Cardiac muscle cell (in vitro differentiated cells and primary cell): ENCODE measurements at places on chromosomes 11 and 22. TPM values are rescaled to one million over a fixed set of nuclear protein-coding genes. Genes with fewer than 3 reads are reported as not detected.
A peak's percentile ranks its signal among the peaks of the same experiment; 100 is the strongest.

DNA sequence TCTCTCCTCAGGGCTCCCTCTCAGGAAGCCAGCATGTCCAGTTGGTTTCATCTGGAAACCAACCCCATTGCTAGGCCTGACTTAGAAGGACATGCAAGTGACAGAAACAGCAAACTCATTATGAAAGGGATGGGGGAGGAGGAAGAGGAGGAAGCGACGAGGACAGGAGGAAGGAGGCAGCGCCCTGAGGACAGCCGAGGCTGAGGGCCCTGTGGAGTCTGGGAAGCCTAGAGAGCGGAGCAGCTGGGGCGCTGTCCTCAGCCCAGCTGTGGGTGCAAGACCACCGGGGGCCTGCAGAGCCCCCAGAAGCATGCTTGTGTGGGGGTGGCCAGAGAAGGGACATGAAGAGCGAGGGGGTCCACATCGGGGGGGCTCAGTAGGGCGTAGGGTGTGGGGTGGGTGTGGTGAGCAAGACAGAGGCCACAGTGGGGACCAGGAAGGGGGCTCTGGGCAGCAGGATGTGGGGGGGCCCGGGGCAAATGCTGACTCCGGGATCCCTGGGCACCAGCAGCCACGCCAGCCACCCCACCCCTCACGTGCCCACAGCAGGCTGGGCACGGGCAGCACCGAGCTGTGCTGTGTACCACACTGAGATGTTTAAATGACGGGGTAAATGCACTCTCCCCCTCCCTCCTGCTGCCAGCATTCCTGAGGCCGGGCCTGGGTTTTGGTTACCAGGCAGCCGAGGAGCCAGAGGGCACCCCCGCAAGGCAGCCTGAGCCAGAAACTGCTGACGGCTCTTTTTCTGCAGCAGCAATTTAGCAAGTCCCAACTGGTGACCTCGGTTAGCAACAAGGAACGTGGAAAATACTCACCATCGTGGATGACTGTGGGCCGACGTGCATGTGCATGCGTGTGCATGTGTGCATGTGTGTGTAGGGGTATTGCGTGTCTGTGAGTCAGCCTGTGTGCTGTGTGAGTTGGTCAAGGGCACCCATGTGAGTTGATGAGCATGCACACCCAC is 82.7 kb upstream of the LINC01488 start:
- no peak for DNase-seq

GRCh38 chr11:77276271-77276670 is 25.2 kb downstream of the GDPD4 start:
- peak; percentile 58 for DNase-seq

DNA sequence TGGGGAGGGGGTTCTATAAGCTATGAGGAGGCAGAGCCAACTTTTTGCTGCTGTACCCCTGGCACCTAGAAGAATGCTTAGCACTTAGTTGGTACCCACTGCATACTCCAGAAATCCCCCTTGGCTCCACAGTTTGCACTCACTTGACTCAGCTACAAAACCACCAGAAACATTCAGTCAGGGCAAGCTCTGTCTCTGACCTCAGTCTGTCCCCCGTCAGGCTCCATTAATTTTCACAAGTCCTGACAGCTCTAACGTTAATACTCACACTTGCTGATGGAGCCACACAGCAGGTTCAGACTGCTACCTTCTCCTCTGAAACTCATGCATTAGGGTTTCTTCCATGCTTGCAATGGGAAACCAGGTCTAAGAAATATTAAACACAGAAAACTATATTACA is 81.7 kb downstream of the MPPED2 start:
- DNase-seq = no peak

- DNase-seq = no peak
Measured at GRCh38 chr11:85517272-85517671, 109.9 kb downstream of the DLG2 start.

GRCh38 chr11:78127403-78127802 is 12.0 kb downstream of the ALG8 start:
- no peak for DNase-seq

DNA sequence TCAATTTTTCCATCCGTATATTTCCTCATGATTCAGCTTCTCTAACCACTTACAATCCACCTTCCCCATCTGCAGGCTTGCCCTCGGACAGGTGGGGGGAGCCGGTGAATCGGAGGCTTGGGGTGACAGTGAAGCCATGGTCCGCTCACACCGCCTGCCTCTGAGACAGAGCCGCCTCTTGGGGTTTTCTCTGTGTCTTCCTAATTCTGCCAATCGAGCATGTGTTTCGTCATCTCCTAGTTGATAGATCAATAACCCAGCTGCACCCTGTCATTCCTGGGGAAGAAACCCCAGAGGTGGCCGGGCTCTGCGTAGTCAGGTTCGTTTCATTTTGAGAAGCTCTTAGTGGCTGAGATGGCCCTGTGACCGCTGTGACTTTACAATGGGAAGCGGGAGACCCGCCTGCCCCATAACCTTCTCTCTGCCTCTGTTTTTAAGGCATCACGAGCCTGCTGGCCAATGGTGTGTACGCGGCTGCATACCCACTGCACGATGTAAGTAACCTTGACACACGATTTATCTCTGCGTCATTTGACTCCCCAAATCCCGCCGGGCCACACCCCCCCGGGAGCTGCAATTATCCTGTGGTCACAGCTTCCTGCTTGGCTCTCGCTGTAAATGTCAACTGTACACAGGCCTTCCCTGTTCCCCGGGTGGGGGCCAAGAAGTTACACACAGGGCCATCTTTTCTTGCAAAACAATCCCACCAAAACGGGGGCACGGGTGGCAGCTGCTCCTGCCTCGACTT is 33.3 kb downstream of the ANO1 start:
- peak; percentile 39 for DNase-seq

DNA sequence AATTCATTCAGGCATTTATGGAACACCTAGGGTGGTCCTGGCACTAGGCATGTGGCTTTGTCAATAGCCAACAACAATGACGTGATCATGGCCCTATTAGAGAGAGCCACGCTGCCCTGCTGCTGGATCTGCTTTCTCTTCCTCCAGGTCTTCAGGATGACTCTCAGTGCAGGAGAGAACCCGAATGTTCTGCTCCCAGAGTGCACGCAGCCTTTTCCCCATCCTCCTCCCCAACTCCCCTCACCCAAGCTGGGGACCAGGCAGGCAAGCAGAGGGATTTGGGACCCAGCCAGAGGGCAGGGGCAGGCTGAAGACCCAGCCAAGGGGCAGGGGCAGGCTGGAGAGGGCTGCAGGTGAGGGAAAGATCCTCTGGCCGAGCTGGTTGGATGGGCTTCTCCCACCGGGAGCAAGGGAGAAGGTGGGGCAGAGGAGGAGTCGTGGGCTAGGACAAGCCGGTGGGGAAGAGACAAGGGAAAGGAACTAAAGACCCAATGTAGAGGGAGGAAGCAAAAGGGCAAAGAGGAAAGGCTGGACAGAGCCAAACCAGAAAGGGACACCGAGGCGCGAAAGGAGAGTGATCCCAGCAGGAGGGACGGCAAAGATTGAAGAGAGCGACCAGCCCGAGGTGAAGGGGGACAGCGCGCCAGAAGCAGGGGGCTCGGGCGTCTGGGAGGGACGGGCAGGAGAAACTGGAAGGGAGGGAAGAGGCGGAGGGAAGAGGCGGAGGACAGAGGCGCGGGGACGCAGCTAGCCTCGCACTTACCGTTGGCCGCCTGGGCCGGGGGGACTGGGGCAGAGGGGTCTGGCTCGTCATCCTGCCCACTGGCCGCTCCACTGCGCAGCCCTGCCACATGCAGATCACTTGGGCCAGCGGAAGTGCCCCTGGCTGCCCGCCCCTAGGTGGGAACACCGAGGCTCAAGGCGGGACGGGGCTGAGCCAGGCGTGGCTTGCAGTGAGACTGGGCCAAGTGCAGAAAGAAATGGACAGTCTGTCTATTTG is at the start of gene KCTD14:
TSS of gene KCTD14 (minus strand) at position 880 of the 1,000 bp plus-strand sequence. CDS start at position 853, 27 bp downstream.
- peak; percentile 35 for DNase-seq

- no peak for DNase-seq
Measured at GRCh38 chr11:36116161-36116560, 172.3 kb downstream of the LDLRAD3 start.

DNA sequence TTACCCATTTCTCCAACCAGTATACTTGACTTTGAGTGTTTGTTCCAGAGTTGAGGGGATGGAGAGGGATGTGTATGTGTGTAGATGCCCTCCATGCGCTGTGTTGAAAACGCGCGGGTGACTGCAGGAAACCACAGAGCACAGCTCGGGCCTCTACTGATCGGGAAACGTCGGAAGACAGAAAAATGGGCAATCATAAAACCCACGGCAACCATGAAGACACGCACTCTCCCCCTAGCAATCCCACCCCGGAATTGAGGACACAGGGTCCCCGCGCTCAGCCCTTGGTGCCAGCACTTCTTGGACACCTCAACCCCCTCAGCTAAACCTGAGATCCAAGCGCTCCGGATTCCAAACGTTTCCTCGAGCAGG is 251 bp upstream of the UQCC3 start:
- DNase-seq = no peak

DNA sequence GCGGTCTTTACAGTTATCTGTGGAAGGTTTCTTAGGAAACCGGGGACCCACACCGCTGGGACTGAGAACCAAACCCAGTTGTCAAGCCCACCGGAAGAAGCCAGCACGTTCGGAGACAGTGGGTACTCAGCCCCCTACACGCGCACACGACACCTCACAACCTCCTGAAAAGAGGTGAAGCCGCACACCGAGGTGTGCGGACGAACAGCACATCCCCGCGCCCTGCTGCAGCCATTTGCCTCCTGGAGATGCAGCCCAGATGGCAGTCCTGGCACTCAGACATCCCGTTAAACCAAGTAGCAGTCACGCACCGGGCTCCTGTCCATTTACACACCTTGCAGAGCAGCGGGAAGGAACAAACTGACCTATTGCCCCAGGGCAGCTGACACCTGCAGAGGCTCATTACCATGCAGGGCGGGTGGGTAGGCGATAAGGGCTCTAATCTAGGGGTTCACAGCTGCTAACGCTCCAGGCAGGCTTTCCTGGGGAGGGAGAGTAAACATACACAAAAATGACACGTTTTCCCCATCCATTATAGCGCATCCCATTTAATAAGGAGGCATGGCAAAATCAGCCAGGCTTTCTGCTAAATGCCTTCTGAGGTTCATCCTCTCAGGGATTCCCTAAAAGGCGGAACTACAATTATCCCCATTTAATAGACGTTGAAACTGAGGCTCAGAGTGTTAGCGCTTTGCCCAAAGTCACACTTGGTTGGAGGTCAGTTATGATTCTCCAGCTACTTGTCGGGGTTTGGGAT is 864 bp upstream of the EHBP1L1 start:
- DNase-seq = no peak

- DNase-seq = no peak
Measured at GRCh38 chr22:23086787-23087186, 16.5 kb downstream of the GNAZ start.

GRCh38 chr11:68503792-68504191 is 43.2 kb downstream of the PPP6R3 start:
- no peak for DNase-seq

DNA sequence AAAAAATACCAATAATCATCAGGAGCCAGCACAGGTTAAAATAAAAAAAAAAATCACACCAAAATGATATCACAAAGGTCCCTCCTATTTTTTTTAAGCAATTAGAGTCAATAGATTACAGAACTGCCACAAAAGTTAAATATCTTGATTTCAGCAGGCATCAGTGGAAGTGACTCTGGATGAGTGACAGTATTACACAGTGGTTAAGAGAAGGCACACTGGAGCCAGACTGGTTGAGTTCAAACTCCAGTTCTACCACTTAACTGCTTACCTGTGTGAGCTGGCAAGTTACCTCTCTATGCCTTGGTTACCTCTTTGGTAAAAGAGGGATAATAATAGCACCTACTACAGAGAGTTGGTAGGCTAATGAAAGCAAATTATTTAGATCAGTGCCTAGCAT is 148.5 kb downstream of the ATG16L2 start:
- DNase-seq = no peak

- DNase-seq = no peak
Measured at GRCh38 chr11:34431979-34432378, 6.8 kb upstream of the CAT start.

GRCh38 chr11:215581-216037 is 8.1 kb downstream of the RIC8A start:
- DNase-seq = no peak

- no peak for DNase-seq
Measured at GRCh38 chr22:17496841-17497240, 66.5 kb upstream of the SLC25A18 start.

GRCh38 chr11:73404506-73405145 is 28.4 kb downstream of the RELT start:
- no peak for DNase-seq

GRCh38 chr11:57556041-57556440 is 11.4 kb downstream of the UBE2L6 start:
- no peak for DNase-seq

- DNase-seq = no peak
Measured at GRCh38 chr11:35253237-35253636, 114.3 kb downstream of the CD44 start.

DNA sequence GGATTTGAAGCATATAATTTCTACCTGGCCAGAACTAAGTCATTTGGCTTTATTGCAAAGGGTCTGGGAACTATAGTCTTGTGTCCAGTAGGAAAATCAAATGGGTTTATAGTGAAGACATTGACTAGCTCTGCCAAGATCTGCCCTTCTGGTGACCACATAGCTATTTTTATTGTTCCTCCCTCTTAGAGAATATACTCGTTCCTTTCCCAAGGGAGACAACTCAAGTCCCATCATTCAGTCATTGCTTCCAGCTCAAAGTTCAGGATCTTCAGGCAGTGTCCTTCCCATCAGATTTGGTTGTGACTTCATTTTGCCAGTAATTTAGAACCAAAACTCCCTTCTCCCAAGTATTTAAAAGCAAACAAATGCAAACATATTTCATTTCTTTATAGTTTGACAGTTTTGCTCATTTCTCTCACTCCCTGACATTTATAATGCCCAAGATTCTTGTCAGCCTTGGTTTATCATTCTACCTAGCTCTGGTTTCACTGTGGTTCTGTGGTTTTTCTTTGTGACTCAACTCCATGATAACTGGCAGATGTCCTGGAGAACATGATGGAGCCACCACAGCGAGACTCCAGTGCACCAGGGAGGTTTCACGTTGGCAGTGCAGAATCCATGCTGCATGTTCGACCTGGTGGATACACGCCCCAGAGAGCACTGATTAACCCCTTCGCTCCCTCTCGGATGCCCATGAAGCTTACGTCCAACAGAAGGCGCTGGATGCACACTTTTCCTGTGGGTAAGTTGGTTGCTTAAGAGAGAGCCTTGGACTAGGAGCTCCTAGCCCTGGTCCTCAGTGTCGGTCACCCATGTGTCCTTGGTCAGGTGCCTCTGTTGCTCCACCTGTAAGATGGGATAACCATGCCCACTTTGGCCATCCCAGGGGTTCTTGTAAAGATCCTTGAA is 64.9 kb downstream of the DEPDC5 start:
- DNase-seq = peak; percentile 5

GRCh38 chr22:49508561-49508960 is 319.1 kb downstream of the BRD1 start:
- no peak for DNase-seq

GRCh38 chr11:10302359-10302743 is 2.5 kb upstream of the ADM start:
- peak; percentile 19 for DNase-seq

AIP gene
- 40.4 and 46.4 TPM in 2 replicates for polyA plus RNA-seq

FAM111B gene
- 0.44 and 3.5 TPM in 2 replicates for polyA plus RNA-seq

FSHB gene
- polyA plus RNA-seq = not detected in 2 replicates

TMPRSS4 gene
- not detected in 2 replicates for polyA plus RNA-seq

GNAZ gene
- 1.8 and 2.5 TPM in 2 replicates for polyA plus RNA-seq
